Bone marrow (tissue), 2 donors: ENCODE measurements at places on chromosomes 13 and 19.

DNA sequence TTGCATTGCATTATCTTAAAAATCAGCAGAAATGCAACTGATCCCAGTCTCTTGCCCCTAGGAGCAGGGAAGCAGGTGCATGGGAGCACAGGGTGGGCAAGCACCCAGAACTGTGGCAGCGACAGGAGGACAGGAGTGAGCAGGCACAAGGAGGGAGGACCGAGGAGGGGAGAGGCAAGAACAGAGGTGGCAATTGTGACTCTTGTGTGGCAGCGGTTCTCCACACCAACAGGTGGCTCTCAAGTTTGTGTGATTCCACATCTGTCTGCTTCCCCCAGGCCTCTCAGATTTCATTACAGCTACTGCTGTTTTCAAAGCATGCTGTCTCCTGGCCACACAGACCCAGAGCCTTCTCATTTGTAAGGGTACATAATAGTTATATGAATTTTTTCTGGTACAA is 108.5 kb downstream of the STK24 start:
- no peak for DNase-seq

DNA sequence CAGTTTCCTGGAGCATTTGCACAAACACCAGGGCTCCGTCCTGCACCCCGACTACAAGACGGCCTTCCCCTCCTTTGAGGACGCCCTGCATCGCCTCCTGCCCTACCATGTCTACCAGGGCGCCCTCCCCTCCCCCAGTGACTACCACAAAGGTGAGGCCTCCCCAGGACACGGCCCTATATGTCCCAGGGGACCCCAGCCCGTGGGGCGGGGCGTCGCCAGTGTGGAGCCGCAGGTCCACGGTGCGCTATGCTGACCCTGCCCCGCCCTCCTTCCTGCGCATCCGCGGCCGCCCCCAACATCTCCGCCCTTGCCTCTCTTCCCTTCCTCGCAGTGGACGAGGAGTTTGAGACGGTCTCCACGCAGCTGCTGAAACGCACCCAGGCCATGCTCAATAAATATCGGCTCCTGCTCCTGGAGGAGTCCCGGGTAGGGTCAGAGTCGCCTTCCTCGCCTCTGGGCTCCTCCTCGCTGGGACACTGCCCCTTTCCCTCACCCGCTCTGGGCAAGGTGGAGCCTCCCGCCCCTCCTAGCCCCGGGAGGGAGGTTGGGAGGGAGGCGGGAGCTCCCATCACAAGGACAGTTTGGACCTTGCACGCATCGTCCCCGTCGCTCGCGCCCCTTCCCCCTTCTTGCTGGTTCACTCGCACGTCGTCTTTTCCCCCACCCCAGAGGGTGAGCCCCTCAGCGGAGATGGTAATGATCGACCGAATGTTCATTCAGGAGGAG is 14.4 kb upstream of the EHD2 start:
- DNase-seq: no peak

DNA sequence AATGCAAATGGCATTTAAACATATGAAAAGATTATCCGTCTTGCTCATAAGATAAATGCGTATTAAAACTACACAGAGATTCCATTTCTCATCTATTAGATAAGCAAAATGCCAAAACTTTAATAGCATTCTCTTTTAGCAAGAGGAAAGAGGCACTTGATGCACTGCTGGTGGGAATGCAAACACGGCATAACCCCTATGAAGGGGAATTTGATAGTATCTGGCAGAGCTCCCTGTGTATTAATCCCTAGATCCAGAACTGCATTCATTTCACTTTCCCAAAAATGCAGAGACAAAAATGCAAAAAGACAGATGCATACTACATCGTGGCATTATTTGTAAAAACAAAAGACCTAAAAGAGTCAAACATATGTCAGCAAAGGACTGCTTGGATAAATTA is 193.6 kb upstream of the STARD13 start:
- no peak for DNase-seq

DNA sequence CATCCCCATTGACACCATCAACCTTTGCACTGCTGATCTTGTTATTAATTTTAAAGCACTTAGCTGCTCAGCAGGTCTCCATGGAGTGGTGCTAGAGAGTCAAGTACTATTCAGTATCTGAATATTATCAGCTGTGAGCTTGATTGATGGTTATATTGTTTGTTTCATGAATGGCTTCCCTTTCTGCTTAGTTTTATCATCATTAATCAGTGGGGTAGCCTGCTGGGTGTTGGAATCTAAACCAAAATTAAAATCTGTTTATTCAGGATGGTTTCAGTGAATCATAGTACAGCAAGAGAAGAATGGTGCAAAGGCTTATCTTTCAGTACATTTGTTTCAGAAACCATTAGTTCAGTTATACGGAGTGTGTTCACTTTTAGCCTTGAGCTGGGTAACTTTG is 42.5 kb upstream of the SCEL start:
- DNase-seq: no peak
